ENCODE measurements at places on chromosomes 11 and 22.

GRCh38 chr11:66922551-66922950 lies 35.6 kb downstream of the PC start:
- no peak for DNase-seq

DNA sequence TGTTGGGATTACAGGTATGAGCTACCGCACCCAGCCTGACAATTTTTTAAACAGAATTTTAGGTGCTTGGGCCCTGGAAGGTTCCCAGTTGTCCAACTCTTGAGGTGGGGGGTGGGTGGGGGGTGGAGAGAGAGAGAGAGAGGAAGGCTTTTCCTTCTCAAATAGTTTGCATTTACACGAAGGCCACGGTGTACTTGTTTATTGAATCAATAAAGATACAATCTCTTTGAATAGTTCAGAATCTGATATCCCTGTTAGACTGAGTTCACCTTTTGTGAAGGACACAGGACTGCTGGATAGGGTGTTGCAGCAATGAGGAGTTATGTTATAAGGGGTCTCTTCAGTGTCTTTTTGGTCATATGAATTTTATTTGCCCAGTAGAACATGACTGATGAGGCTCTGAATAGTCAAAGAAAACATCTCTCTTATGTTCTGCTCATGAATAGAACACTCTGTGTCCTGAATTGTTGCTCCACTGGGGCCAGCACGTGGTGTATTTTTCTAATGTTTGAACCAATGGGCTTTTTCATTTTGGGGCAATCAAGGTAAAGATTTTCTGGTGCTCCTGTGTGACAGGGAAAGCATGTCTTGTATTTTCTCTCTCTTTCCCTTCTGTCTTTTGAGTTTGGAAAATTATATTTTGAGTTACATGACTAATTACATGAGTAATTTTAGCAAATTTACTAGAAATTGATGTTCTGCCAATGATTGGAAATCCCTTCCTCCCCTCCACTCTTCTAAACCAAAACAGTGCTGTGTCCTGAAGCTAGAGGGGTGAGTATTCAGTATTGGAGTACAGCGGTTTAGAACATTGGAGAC lies 61.7 kb downstream of the PTPRJ start:
- no peak for DNase-seq

GRCh38 chr22:25752615-25753214 lies 10.7 kb downstream of the MYO18B start:
- DNase-seq = no peak

DNA sequence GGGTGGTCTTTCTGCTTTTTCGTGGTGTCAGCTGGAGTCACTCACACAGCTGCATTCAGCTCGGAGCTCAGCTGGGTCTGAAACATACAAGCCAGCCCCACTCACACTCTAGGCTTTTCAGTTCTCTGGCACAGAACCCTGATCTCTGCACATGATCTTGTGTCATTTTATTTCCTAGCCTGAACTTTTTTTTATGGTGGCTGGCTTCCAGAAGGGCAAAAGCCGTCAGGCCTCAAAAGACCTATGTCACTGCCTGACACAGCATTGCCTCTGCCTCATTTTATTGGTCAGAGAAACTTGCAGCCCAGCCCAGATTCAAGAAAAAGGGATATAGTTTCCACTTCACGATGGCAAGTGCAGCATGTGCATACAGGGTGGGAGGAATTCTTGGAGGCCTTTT lies 117.8 kb downstream of the NTM start:
- DNase-seq = no peak

- DNase-seq = no peak
Observed at GRCh38 chr11:94671553-94672366, 96.4 kb upstream of the AMOTL1 start.

- no peak for DNase-seq
Observed at GRCh38 chr11:101686514-101686913, 102.7 kb upstream of the TRPC6 start.

GRCh38 chr11:111414267-111414931 lies 35.3 kb upstream of the POU2AF1 start:
- no peak for DNase-seq

- no peak for DNase-seq
Observed at GRCh38 chr22:45516923-45517675, 14.4 kb downstream of the FBLN1 start.

- no peak for DNase-seq
Observed at GRCh38 chr11:129458756-129459535, 83.3 kb downstream of the BARX2 start.

GRCh38 chr11:88626216-88626615 lies 288.7 kb upstream of the CTSC start:
- DNase-seq = no peak

GRCh38 chr22:40050258-40050657 lies 55.5 kb downstream of the FAM83F start:
- no peak for DNase-seq

GRCh38 chr22:19974935-19975706 lies 33.5 kb upstream of the TXNRD2 start:
- no peak for DNase-seq

DNA sequence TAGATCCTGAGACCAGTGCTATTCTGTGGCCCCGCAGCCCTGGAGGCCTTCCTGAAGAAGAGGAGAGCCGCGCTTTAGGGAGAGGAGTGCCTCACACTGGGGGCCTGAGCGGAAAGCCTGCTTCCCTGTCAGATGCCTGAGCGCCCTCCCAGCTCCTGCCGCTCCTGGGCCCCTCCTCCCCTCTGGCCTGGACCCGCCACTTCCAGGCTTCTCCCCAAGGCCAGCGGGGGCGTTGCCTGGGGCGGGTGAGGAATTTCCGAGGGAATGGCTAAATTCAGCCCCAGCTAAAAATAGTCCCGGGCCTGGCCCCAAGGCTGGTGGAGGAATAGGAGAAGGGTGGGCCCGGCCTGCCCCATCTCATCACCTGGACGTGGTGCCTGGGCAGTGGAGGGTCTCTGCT lies 15.4 kb downstream of the ARHGEF17 start:
- DNase-seq = peak; percentile 85

DNA sequence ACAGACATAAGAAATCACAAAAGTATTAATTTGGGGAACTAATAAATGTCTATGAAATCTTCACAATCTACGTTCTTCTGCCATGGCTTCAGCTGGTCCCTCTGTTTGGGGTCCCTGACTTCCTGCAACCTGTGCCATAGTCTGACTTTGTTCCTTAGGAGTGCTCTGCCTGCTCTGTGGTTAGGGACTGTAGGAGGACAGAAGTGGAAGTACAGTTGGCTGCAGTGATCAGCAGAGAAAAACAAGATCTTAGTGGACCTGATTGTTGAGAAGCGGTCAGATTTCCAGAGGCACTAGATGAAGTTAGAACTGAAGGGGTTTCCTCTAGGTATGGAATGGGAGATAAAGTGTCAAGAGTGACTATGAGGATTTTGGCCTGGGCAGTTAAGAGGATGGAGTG lies 80.6 kb downstream of the PPP6R3 start:
- no peak for DNase-seq

DNA sequence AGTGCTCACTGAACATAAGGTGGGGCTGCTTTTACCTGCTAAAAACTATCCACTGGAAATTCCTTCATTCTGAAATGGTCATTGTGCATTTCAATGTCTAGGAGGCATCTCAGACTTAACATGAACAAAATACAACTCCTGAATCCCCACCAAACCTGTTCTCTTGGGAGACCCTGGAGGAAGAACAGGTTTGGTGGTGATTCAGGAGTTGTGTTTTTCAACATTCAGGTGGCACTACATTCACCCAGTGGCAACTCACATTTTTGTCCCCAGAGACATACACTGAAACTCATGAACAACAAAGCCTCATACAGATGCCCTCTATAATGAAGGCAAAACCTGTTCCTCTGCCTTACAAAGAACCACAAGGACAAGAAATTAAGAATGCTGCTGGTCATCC lies 64.3 kb upstream of the CYP2D6 start:
- DNase-seq = no peak

- no peak for DNase-seq
Observed at GRCh38 chr11:111604392-111605009, 2.3 kb downstream of the SIK2 start.

- DNase-seq = no peak
Observed at GRCh38 chr11:85718126-85718943, 32.3 kb upstream of the CCDC89 start.

DNA sequence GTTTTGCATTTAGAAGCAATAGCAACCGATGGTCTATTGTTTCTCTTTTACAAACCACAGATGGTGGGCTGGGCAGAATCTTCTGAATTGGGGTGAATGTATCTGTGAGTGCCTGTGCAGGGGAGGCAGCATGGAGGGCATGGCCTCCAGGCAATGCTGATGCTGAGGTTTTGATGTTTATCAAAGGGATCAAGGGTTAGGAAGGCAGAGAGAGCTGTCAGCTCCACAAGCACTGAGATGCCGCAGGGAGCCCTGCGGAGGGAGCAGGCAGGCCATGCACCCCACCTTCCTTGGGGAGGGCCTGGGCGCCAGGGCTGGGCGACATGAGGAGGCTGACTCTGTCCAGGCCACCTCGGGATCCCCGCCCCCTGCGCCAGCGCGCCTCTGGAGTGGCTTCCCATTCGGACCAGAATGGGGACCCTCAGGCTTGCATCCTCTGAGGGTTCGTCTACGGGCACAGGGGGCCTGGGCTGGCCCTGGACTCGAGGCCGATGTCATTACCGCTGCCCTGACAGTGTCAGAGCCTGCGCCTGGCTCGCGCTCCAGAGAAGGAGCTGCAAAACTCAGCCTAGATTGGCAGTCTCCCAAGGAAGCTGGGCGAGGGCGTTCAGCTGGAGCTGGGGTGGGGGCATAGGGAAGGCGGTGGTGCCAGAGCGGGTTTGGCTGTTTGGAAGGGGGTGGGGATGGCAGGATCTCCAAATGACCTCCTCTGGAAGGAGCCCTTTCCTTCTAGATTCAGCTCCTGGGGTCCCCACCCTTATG lies 13.9 kb upstream of the TH start:
- no peak for DNase-seq

DNA sequence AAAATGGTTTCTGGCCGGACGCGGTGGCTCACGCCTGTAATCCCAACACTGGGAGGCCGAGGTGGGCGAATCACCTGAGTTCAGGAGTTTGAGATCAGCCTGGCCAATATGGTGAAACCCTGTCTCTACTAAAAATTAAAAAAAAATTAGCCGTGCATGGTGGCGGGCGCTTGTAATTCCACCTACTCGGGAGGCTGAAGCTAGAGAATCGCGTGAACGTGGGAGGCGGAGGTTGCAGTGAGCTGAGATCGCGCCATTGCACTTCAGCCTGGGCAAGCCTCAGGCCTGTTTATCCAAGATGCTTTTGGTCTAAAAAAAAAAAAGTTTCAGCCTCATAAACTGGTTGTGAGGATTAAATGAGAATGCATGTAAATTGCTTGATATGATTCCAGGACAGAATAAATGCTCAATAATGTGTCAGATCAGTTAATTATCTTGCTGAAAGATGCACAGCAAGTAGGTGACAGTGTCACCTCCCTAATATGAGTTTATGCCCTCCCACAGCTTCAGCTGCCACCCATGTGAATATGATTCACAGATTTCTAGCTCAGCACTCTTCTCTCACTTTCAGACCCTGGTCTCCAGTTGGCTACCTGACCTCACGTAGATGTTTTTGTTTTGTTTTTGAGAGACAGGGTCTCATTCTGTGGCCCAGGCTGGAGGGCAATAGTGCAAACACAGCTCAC lies 1.1 kb upstream of the ALG8 start:
- no peak for DNase-seq

DNA sequence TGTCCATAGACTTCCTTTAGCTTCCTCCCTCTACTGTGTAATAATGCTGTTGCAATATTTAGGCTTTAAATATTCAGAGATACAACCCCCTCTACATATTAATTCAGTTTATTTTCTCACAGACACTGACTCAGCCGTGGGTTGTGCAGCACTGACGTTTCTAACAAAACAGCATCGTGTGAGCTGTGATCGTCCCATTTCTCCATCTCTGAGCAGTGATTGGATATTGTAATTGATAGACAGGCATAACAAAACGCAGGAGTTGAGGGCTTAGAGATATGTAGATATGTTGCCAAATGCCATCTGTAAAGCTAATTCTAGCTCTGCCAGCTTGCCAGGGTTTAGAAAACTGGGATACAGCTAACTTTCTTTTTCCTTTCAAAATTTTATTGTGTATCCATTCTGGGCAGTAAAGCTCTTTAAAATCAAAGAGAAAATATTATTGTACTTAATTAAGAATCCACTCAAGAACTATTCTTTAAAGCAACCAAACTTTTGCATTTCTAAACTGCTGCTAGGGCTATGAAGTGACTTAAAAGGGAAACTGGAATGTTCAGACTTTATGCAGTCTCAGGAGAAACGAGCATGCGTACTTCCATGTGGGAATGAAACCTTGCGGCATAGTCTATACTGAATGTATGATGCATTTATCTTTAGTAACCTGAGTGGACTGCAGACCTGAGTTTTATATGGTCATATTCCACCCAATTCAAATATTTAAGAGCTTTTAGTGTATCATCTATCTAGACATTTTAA lies 22.7 kb downstream of the BTBD10 start:
- DNase-seq = no peak

DNA sequence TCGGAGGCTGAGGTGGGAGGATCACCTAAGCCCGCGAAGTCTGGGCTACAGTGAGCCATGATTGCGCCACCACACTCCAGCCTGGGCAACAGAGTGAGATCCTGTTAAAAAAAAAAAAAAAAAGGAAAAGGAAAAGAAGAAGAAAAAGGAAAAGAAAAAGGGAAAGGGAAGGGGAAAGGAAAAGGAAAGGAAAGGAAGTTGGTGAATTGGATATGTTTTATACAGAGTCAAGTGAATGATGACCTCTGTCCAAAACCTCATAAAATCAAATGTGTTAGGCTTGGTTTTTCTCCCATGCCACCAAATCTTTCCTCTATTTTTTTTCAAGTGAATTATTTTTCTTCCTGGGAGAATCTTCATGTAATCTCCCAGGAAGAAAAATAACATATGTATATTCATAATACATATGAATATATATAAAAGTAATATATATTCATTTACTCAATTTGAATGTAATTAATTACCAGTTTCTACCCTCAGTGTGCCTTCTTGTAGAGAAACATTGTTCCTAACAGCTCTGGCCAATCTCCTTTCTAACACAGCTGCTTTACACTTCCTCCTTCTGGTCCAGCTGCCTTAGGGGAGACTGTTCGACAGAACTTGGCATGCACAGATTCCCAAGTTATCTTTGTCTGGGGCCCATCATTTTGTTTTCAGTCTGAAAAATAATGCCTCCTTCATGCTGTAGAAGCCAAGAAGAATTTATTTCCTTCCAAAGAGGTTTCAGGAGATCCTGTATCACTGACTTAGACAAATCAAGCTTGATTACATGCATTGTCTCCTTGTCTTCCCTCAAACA lies 111.9 kb downstream of the CCDC34 start:
- no peak for DNase-seq

DNA sequence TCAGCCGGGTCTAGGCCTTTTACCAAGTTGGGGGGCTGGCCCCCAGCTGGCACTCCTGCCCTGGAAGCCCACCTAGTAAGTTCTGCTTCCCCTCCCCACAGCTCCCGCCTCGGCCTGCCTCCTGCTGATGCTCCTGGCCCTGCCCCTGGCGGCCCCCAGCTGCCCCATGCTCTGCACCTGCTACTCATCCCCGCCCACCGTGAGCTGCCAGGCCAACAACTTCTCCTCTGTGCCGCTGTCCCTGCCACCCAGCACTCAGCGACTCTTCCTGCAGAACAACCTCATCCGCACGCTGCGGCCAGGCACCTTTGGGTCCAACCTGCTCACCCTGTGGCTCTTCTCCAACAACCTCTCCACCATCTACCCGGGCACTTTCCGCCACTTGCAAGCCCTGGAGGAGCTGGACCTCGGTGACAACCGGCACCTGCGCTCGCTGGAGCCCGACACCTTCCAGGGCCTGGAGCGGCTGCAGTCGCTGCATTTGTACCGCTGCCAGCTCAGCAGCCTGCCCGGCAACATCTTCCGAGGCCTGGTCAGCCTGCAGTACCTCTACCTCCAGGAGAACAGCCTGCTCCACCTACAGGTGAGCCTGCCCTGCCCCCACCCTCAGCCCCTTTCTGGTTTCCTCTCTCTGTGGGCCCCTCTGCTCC lies 7.3 kb downstream of the RTN4RL2 start:
- no peak for DNase-seq

All from left ventricle myocardium inferior (tissue), 1 donor.